ENCODE measurements at places on chromosomes 5 and 9.

DNA sequence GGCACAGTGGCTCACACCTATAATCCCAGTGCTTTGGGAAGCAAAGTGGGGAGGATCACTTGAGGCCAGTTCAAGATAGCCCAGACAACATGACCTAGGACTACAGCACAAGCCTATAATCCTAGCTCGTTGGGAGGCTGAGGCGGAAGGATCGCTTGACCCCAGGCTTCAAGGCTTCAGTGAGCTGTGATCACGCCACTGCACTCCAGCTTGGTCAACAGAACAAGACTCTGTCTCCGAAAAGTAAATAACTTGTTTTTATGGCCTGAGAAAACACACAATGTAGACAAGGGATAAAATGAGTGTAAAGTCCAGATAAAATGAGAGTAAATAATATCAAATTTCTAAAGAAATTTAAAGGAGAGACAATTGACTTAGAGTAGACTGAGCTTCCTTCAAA is 26.3 kb downstream of the SHLD3 start:
- no peak for DNase-seq

GRCh38 chr9:116450378-116451139 is 236.5 kb upstream of the TRIM32 start:
- no peak for DNase-seq

- no peak for DNase-seq
Observed at GRCh38 chr5:109394806-109395205, 15.0 kb downstream of the PJA2 start.

GRCh38 chr9:110802416-110803035 is 133.9 kb downstream of the MUSK start:
- no peak for DNase-seq

DNA sequence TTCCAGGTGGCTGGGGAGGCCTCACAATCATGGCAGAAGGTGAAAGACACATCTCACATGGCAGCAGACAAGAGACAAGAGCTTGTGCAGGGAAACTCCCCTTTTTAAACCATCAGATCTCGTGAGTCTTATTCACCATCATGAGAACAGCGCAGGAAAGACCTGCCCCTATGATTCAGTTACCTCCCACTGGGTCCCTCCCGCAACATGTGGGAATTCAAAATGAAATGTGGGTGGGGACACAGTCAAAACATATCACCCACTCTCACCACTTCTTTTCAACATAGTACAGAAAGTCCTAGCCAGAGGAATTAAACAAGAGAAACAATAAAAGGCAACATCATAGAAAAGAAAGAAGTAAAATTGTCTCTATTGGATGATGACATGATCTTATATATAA is 223.4 kb upstream of the SLC24A2 start:
- no peak for DNase-seq

- DNase-seq, result peak; percentile 23
Observed at GRCh38 chr5:170307575-170308465, 10.2 kb upstream of the LCP2 start.

DNA sequence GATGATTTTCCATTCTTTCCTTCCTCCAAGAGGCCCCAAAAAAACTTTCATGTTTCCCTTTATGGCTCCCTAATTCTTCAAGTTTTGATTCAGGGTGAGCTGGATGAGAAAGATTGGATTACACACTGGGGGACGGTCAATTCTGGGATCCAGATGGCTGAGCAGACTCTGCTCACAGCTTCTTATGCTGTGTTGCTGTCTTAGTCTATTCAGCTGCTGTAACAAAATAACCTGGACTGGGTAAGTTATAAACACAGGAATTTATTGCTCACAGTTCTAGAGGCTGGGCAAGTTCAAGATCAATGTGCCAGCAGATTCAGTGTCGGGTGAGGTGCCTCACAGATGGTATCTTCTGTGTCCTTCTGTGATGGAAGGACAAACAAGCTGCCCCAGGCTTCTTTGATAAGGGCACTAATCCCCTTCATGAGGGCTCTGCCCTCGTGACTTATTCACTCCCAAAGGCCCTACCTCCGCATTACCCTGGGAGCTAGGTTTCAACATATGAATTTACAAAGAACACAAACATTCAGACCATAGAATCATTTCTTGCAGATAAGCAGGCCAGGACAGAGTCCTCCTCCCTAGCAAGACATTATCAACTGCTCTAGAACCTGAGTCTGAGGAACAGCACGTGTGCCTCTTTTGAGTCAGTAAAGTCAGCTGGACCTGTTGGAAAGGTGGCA is 23.1 kb upstream of the SMAD5 start:
- DNase-seq, result no peak

- DNase-seq, result no peak
Observed at GRCh38 chr5:57693488-57694305, 211.1 kb upstream of the ACTBL2 start.

DNA sequence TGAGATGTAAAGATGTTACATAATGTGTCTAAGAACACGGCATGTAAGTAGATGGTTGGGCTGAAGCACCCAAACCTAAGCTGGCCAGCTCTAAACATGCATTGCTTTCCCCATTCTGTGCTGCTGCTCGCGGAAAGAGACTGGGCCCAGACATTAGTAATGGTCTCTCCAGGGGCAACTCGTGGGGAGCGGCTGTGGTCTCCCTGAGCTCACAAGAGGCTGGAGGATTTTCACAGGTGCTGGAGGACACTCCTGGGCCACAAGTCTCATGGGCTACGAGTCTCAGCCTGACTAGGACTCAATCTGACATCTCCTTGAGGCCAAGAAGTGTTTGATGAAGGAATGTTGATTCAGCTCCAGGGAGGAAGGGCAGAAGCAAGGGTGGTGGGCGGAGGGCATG is 92.7 kb upstream of the PTCH1 start:
- no peak for DNase-seq

DNA sequence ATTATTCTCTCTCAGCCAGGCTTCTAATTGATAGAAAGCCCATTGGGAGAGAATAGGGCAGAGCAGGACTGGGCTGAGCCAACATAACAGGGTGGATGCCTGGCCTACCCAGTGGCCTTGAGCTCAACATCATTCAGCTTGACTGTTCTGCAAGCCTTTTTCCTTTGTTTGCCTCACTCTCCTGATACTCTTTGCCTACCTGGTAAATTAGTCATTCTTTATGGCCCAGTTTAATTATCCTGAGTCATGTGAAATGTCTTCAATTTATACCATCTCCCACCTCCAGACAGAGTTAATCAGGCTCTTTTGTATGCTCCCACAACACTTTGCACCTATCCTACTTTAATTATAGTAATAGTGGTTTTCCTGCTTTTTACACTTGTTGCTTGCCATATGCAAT is 13.6 kb downstream of the GLRA1 start:
- no peak for DNase-seq

GRCh38 chr9:95053611-95054570 is 263.6 kb downstream of the FANCC start:
- DNase-seq, result no peak

DNA sequence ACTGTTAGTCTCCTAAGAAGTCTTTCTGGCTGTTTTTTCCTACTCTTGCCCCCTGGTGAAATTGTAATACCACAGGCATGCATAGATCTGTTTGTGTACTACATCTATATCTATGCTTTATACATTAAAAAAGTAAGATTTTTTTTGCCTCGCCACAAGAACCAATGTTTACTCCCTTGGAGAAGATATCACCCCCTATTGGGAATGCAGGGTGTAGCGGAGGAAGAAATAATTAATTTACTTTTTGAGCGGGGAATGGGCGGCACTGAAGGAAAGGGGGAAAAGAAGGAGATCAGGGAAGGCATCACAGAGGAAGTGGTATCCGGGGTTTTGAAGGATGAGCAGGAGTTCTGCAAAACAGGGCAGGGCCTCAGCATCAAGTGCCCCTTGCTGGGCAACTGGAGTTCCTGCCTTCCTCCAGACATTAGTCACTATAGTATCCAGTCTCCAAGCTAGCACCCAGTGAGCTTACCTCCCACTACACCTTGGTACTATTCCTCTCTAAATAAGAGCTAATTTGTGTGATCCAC is 134.9 kb downstream of the GABBR2 start:
- DNase-seq, result no peak

DNA sequence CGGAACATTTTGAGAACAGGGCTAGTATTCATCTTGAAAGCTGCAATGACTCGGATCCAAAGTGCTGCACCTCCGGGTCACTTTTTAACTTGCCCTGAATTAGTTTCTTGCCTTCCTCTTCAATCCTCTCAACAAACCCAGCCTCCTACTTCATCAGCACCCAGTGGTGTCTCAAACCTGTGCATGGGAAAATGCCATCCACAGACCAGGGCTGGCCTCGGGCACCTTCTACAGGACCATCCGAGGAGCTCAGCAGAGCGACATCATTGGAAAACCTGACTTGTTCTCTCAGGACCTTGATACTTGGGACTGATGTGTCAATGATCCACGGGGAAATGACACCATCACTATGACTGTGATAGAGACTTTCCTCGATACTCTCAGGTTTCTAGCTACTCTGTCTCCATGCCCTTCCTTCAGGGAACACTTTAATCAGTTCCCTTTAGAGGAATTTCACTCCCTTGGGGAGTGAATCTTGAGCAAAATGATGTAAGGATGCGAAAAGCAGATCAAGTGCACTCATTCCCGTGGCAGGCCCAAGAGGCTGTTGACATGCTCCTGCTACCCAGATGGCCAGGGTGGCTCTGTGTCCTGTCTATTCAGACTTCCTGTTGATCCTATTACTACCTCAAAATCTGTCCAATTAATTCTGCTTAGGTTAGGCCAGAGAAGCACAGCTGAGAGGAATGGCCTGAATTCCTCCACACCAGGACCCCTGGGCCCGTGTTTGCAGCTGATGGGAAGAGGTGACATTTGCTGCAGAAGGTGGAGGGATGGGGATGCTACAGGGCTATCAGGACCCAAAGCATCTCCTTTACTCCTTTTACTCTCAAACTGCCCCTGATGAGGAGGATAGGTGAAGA is 96.5 kb upstream of the SLC25A48 start:
- no peak for DNase-seq

DNA sequence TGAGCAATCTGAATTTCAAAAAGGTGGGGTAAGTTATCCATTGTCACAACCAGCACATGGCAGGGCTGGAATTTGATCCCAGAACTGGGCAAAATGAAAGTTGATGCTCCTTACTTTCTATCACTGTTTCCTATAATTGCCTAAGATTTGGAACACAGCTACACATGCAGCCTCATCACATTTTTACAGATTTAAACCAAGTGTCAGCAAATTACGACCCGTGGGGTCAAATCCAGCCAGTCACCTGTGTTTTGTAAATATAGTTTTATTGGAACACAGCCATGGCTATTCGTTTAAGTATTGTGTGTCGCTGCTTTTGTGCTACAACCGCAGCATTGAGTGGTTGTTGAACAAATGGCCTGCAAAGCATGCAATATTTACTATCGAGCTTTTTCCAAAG is 94.3 kb downstream of the SREK1 start:
- no peak for DNase-seq

DNA sequence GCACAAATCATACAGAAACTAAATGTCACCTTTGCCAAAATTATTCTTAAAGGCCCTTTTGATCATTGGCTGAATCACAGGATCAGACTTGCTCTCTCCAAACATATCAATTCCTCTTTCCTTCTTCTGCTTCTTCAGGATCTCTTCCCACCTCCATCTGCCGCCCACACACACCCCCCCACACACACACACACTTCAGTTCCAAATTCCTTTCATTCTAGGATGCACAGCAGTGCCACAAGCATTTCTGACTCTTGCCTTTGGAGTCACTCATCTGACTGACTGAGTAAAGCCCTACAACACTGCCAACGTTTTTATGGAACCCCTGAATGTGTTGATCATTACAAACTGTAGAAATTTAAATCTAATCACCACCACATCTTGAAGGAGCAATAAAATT is 22.9 kb downstream of the DNAH5 start:
- DNase-seq, result no peak

- no peak for DNase-seq
Observed at GRCh38 chr5:68200288-68200687, 15.3 kb upstream of the PIK3R1 start.

- DNase-seq, result no peak
Observed at GRCh38 chr5:157137691-157138090, 5.0 kb downstream of the MED7 start.

GRCh38 chr5:176938472-176938871 is 39.3 kb upstream of the HK3 start:
- DNase-seq, result no peak

DNA sequence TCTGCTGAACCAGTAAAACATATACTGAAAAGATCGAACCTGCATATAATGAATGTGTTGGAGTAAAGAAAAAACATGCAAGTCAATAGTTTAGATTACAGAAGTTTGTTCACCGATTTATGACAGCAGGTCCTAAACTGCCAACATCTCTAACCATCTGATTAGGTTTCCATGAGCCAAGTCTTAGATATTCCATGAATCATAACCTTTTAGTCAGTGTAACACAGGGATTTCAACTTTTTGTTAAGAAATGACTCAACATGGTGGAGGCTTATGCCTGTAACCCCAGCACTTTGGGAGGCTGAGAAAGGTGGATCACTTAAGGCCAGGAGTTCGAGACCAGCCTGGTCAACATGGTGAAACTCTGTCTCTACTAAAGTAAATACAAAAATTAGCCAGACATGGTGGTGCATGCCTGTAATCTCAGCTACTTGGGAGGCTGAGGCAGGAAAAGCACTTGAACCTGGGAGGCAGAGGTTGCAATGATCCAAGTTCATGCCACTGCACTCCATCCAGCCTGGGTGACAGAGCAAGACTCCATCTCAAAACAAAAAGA is 38.7 kb downstream of the APC start:
- DNase-seq, result no peak

GRCh38 chr5:34918025-34918424 is 2.5 kb downstream of the BRIX1 start:
- DNase-seq, result no peak

DNA sequence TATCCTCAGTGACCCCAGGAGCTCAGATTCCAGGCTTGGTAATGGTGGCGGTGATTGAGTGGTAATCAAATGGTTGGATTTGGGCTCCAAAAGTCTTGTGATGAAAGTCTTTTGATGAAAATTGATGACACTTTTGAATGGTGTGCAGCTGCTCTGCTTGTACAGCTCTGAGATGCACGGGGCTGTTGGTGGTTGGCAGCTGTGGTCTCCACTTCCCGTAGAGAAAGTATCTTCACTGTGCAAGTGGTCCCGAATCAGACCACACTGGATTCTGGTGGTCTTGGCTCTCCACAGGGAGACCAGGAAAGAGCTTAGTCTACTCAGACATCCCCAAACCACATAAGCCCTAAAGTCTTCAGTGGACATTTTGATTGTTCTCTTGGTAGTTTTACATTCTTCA is 96.6 kb downstream of the MARCHF11 start:
- no peak for DNase-seq

GRCh38 chr5:109016300-109016699 is 268.6 kb downstream of the FER start:
- no peak for DNase-seq

- no peak for DNase-seq
Observed at GRCh38 chr9:87063871-87064270, 116.6 kb upstream of the GAS1 start.

DNA sequence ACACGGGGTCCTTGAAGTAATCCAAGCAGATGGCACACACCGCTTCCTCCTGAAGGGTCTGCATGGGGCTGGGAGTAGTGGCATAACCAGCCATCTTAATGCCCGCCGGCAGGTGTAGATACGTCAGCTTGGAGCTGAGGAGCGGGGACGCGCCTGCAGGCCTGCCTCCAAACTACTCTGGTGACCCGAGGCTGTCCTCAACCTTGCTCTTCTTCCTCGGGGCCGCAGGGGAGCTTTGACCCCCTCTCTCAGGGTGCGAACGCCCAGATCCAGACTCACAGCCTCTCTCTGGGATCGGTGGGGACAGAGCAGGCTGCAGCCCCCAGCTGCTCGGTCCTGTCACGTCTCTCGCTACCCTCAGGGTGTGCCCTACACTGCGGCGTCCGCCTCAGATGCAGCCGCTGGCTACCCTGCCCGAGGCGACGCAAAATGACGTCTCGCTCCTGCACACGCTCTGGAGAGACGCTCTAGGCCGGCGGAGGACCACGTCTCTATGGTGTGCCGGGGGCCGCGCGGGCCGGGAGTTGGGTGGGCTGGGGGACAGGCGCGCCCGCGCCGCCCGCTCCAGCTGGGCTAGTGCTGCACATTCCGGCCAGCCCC is at the start of gene TRIM52:
TRIM52 (minus strand) TSS at position 424 of the 600 bp plus-strand sequence; CDS start at position 94, 330 bp downstream.
- DNase-seq, result peak; percentile 94

All from neuronal stem cell (in vitro differentiated cells).